Breast epithelium (tissue), 4 donors: ENCODE measurements at places on chromosomes 12 and 14. TPM values are rescaled to one million over a fixed set of nuclear protein-coding genes. Genes with fewer than 3 reads are reported as not detected.

PXMP2 gene
- 31.8 TPM for total RNA-seq

DNA sequence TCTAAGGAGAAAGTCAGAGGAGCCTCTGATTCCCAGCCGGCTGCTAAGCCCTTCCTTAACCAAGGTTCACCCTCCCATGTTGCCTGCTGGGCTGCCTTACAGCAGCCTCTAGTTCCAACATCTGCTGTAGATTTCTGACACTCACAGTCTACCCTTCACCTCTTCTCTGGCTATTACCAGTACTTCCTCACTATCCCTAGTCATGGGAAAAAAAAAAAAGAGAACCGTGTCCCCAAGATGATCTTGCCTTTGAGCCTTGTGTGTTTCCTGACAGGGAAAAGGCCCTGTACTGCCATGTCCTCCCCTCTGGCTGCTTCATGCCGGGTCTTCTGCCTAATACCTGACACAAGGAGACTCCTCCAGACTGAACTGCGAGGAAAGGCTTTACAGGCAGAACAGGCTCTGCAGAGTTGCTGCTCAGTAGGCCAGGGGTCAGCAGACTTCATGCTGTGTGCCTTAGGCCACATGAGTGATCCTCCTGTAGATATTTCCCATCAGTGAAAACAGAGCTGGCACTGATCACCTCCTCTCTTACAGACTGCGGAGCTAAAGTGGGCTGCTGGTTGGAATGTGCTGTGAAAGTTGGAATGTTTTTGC is 46.8 kb downstream of the PRKCH start:
- no peak for DNase-seq
- H3K27ac ChIP-seq = peak overlapping the region; percentile 38
- H3K27me3 ChIP-seq = no peaks in the 10 kb centered on the region
- H3K4me1 ChIP-seq = peaks cover 7% of the 10 kb centered on the region
- H3K4me3 ChIP-seq = no peak overlapping the region

- H3K27ac ChIP-seq = peak overlapping the region; percentile 80
- H3K36me3 ChIP-seq = no peaks in the 10 kb centered on the region
- H3K27me3 ChIP-seq = no peaks in the 10 kb centered on the region
- DNase-seq = peak; percentile 41
- peaks cover 7% of the 10 kb centered on the region for H3K4me1 ChIP-seq
Measured at GRCh38 chr12:116529048-116529447, 30.1 kb upstream of the MAP1LC3B2 start.

DNA sequence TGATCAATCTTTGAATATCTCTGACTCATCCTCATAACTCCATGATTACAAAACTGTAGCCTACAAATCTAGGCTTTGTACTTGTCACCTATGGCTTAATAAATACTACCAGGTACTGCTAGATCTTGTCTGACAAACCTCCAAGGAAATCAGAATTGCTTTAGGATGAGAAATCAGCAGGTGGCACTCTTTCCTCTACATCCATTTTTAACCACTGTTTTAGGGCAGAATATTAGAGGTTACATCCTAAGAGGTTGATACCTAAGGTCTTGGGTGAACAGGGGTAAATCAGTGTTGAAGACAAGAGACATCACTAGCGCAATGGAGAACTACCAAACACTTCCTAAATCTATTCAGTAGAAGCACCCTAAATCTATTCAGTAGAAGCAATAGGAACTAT is 63.1 kb upstream of the SOX5 start:
- H3K4me1 ChIP-seq = no peaks in the 10 kb centered on the region
- no peaks in the 10 kb centered on the region for H3K27me3 ChIP-seq
- H3K36me3 ChIP-seq = no peaks in the 10 kb centered on the region
- H3K4me3 ChIP-seq = no peak overlapping the region
- no peak overlapping the region for H3K27ac ChIP-seq

DNA sequence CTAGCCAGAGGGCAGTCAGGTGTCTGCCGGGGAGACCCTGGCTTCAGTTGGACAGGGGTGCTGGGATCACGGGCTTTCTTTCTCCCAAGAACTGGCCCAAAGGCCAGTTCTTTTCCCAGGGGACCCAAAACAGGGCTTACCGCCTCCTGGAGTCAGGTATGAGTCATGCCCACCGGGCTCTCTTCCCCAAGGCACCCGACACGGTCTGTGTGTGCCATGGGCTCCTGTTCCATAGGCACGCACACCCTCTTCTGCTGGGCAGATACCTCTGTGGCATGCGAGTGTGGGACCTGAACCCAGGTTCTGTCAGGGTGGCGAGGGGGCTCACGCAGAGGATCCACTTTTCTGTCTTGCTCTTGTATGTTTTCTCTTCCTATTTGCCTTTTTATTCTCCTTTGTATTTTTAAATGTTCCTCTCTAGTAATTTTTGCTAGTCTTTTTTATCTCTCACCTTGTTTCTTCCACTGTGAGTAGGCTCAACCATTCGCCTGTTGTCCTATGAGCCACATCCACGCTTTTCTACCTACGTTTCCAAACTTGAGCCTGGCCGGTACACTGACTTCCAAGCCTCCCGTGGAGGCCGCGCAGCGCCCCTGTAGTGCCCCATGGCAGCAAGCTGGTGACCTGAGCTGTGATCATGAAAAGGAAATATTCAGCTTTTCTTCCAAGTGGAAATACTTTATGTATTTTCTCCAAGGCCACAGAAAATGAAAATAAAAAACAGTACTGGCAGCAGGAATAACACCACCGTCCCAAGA is 362.2 kb downstream of the CACNA1C start:
- H3K36me3 ChIP-seq = no peaks in the 10 kb centered on the region
- no peaks in the 10 kb centered on the region for H3K27me3 ChIP-seq
- H3K27ac ChIP-seq = no peak overlapping the region
- no peak for DNase-seq
